ENCODE measurements at places on chromosomes 3 and 15. TPM values are rescaled to one million over a fixed set of nuclear protein-coding genes. Genes with fewer than 3 reads are reported as not detected.

DNA sequence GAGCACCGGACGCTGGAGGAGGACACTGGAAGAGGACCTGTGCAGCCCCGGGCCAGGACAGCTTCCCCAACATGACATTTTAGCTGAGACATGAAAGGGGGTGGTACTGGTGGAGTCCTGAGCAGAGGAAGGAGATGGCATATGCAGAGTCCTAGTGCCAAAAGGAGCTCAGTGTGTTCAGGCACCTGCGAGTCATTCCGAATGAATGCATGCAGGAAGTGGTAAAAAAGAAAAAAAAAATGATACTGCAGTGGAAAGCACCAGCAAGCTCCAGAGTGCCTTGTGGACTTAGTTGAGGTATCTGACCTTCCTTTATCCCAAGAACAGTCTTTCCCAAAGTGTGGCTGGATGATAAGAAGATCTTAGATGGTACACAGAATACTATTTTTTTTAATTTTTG lies 6.6 kb upstream of the ZNF148 start:
- no peak overlapping the region for H3K4me3 ChIP-seq
- no peak for DNase-seq
- H3K27ac ChIP-seq: no peak overlapping the region
- H3K27me3 ChIP-seq: no peaks in the 10 kb centered on the region
- H3K4me1 ChIP-seq: no peaks in the 10 kb centered on the region

DNA sequence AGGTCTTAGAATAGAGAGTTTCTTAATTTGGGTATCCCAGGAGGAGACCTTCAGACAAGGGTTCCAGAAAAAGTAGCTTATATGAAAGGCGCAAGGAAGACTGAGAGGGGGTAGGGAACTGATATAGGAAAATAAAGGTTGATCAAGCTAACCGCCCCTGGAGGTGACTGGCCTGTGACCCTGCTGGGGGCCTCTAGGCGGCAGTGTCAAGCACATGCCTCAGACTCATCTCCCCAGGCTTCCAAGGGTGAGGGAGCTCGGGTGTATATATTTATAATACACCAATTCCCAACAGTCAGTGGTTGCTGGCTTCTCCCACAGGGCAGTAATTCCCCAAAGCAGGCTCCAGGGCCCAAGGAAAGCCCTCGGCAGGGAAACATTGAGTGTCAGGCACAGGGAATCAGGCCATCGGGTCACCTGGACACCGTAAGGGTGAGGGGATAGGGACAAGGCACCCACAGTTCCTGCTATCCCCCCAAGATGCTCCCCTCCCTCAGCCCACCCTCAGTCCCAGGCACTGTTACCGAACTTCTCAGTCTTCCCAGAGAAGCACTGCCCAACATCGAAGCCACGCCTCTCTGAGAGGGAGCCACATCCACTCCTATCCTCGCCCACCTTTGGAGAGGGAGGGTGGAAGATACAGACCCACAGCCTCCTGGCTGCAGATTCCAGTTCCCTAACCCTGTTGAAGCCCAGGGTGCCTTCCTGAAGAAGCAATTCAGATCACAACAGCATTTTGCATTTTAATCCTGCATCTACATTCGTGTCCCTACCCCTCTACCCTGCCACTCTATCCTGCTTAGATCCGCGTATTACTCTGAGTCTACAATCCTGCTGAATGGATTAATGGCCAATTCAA lies 19.5 kb upstream of the CAV3 start:
- no peak for DNase-seq
- H3K27me3 ChIP-seq: no peaks in the 10 kb centered on the region
- no peak overlapping the region for H3K4me3 ChIP-seq
- H3K4me1 ChIP-seq: no peaks in the 10 kb centered on the region

- H3K4me3 ChIP-seq: no peak overlapping the region
- H3K4me1 ChIP-seq: no peaks in the 10 kb centered on the region
- no peak overlapping the region for H3K27ac ChIP-seq
- DNase-seq: no peak
Measured at GRCh38 chr3:7166460-7166859, 305.5 kb downstream of the GRM7 start.

GRCh38 chr3:80000022-80000421 lies 232.2 kb upstream of the ROBO1 start:
- H3K27me3 ChIP-seq: no peaks in the 10 kb centered on the region
- DNase-seq: no peak
- H3K27ac ChIP-seq: no peak overlapping the region
- H3K4me1 ChIP-seq: no peaks in the 10 kb centered on the region

DNA sequence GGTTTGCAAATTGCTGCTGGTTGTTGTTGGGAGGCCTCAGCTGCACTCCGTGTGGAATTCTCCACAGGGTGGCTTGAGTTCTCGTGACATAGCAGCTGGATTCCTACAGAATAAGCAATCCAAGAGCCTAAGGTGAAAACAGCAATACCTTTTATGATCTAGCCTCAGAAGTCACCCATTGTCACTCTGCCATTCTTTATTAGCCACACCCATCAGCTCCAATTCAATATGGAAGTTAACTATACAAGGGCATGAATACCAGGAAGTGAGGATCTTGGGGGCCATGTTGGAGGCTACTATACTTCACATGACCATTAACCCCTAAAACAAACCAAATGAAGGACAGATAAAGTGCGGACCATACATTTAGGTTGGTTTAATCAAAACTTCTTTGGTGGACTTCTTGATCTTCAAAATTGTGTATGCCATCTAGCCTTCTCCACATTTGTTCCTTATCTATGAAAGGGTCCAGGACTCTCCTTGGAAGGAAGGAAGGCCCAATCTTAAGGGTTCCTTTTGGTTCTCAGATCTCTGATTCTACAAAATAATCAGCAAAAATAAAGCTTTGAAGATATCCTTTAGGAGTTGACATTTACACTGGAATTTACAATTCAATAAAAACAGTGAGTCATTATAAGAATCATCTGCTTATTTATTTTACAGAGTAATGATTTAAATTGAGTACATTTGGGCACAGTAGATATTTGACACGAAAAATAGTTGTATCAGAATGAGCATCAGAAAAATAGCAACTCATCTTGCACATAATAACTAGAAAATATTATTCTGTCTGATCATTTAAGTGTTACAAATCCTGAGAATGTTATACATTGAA lies 21.5 kb downstream of the CIAO2A start:
- H3K4me3 ChIP-seq: no peak overlapping the region
- DNase-seq: no peak
- peaks cover 42% of the 10 kb centered on the region for H3K4me1 ChIP-seq
- peak overlapping the region; percentile 79 for H3K27ac ChIP-seq

IL5RA gene
- under 0.01 TPM for total RNA-seq

DNA sequence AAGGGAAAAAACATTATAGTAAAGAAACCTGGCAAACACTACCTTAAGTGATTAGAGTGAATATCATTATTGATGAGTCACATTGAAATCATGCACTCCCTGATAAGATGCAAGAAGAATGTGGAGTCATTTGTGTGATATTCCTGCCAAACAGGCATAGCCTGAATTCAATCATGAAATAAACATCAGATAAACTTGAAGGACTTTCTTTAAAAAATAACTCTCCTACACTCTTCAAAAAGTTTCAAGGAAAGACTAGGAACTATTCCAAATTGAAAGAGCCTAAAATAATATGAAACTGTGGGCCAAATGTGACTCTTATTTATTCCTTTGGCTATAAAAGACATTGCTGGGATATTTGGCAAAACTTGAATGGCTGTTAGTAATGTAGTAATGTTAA lies 625.7 kb upstream of the LMCD1 start:
- peaks cover 6% of the 10 kb centered on the region for H3K4me1 ChIP-seq
- H3K27me3 ChIP-seq: no peaks in the 10 kb centered on the region
- H3K27ac ChIP-seq: no peak overlapping the region
- H3K4me3 ChIP-seq: no peak overlapping the region

SLC51A gene
- total RNA-seq: not detected

DNA sequence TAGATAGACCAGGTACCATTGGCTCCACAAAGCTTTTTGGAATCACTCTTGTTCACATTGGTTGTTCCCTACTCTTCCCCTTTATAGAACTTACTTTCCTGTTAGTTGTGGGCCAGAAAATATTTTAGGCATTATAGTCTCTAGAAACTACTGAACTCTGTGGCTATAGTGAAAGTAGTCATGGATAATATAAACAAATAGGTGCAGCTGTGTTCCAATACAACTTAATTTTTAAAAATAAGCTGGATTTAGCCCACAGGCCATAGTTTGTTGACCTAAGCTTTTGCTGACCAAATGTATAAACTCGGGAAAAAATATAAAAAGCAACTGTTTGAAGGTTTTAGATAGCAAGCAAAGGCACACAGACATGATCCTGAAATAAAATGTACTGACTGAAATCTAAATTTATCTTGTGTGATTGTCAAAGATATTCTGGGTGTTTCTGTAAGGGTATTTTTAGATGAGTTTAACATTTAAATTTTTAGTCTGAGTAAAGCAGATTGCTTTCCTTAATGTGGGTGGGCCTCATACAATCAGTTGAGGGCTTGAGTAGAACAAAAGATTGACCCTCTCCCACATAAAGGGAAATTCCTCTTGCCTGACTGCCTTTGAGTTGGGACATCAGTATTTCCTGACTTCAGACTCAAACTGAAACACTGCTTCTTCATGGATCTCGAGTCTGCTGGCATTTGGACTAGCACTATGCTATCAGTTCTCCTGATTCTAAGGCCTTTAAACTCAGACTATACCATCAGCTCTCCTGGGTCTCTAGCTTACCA lies 13.2 kb downstream of the IQCB1 start:
- DNase-seq: no peak
- no peaks in the 10 kb centered on the region for H3K27me3 ChIP-seq
- H3K4me3 ChIP-seq: no peak overlapping the region
- H3K27ac ChIP-seq: no peak overlapping the region
- peaks cover 82% of the 10 kb centered on the region for H3K36me3 ChIP-seq

ACOX2 gene
- 35.8 TPM for total RNA-seq

SLC22A13 gene
- total RNA-seq: not detected

- no peak for DNase-seq
- no peak overlapping the region for H3K27ac ChIP-seq
- H3K4me3 ChIP-seq: no peak overlapping the region
- H3K27me3 ChIP-seq: no peaks in the 10 kb centered on the region
- no peaks in the 10 kb centered on the region for H3K4me1 ChIP-seq
Measured at GRCh38 chr15:59158701-59159034, 48.0 kb upstream of the LDHAL6B start.

DNA sequence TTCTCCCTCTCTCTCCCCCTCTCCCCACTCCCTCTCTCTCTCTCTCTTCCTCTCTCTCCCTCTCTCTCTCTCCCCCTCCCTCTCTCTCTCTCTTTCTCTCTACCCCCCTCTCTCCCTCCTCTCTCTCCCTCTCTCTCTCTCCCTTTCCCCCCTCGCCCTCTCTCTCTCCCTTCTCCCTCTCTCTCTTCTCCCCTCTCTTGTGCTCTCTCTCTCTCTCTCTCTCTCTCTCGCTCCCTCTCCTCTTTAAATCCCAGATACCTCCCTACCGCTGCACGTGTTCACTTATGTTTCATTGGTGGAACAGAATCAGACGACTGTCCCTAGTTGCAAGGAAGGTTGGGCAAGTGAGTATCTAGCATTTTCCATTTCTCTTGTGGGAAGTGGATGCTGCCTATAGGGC lies 166.5 kb downstream of the EBLN2 start:
- no peaks in the 10 kb centered on the region for H3K36me3 ChIP-seq
- no peak overlapping the region for H3K4me3 ChIP-seq
- DNase-seq: no peak
- no peak overlapping the region for H3K27ac ChIP-seq

MAP6D1 gene
- total RNA-seq: 0.55 TPM

DNA sequence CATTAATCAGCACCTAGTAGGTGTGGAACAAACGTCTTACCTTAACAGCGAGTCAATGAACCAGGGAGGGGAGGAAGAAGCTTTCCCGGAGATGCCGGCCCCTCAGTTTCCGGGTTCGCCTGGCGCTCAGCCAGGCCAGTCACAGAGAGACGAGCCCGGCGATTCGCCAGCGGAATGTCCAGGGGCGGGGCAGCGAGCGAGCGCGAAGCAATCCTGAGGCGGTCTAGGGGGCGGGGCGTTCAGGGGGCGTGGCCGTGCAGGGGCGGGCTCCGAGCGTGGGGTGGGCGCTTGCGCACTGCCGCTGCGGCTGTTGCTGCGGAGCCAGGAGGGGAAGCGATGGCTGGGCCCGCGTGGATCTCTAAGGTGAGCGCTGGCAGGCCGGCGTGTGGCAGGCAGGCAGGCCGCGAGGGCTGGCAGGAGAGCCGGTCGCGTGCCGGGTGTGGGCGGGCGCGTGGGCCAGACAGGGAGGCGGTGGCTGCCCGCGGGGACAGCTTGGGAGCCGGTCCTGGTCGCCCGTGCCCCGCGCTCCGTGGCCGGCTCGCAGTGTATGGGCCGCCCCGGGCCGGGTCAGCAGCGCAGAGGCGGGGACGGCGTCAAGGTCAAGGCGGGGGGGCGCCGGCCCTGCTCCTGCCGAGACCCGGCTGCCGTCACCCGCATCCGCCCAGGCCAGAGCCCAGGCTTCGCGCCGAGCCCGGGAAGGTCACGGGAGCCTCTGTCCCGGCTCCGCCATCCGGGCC lies at the start of gene IDH3A:
Gene IDH3A, plus strand, starts transcription at position 295 of the 737 bp plus-strand sequence. Its CDS starts 42 bp downstream, at position 337.
- DNase-seq: peak; percentile 100
- no peaks in the 10 kb centered on the region for H3K27me3 ChIP-seq
- H3K4me3 ChIP-seq: peak within 1 kb of the TSS; percentile 73

NR2E3 gene
- total RNA-seq: not detected

SENP7 gene
- total RNA-seq: 20.2 TPM

- H3K27ac ChIP-seq: no peak overlapping the region
- no peak overlapping the region for H3K4me3 ChIP-seq
- peaks cover 15% of the 10 kb centered on the region for H3K27me3 ChIP-seq
- peak; percentile 46 for DNase-seq
Measured at GRCh38 chr15:77839970-77840905, 207.5 kb upstream of the LINGO1 start.

GRCh38 chr3:16514021-16514700 lies 662 bp upstream of the RFTN1 start:
- peak overlapping the region; percentile 62 for H3K4me3 ChIP-seq
- peak overlapping the region; percentile 23 for H3K27ac ChIP-seq
- peaks cover 11% of the 10 kb centered on the region for H3K4me1 ChIP-seq
- H3K27me3 ChIP-seq: peaks cover 33% of the 10 kb centered on the region
- no peak for DNase-seq
- no peaks in the 10 kb centered on the region for H3K36me3 ChIP-seq

GRCh38 chr15:99090011-99090699 lies 14.7 kb upstream of the SYNM start:
- no peak overlapping the region for H3K27ac ChIP-seq
- no peaks in the 10 kb centered on the region for H3K27me3 ChIP-seq
- no peak overlapping the region for H3K4me3 ChIP-seq
- H3K36me3 ChIP-seq: no peaks in the 10 kb centered on the region
- H3K4me1 ChIP-seq: no peaks in the 10 kb centered on the region
- no peak for DNase-seq

Measured in sigmoid colon (tissue), 7 donors.